ENCODE measurements at places on chromosomes 1 and 21. TPM values are rescaled to one million over a fixed set of nuclear protein-coding genes. Genes with fewer than 3 reads are reported as not detected.

The SPATA45 gene
- polyA plus RNA-seq = not detected

The RAB25 gene
- not detected for polyA plus RNA-seq

The WNT4 gene
- polyA plus RNA-seq = 0.32 TPM

The FCRL6 gene
- 0.27 TPM for polyA plus RNA-seq

The XCL2 gene
- 0.65 TPM for polyA plus RNA-seq

The DMRTA2 gene
- not detected for polyA plus RNA-seq

The CHIA gene
- not detected for polyA plus RNA-seq

The PGBD5 gene
- polyA plus RNA-seq = not detected

The IRF6 gene
- polyA plus RNA-seq = not detected

The KRTAP11-1 gene
- polyA plus RNA-seq = not detected

The NCMAP gene
- not detected for polyA plus RNA-seq

The PADI1 gene
- polyA plus RNA-seq = not detected

Measured in naive B cell (primary cell).